ENCODE measurements at places on chromosomes 3 and 15.

GRCh38 chr3:14706096-14706495 lies 31.2 kb downstream of the C3orf20 start:
- DNase-seq, result no peak

DNA sequence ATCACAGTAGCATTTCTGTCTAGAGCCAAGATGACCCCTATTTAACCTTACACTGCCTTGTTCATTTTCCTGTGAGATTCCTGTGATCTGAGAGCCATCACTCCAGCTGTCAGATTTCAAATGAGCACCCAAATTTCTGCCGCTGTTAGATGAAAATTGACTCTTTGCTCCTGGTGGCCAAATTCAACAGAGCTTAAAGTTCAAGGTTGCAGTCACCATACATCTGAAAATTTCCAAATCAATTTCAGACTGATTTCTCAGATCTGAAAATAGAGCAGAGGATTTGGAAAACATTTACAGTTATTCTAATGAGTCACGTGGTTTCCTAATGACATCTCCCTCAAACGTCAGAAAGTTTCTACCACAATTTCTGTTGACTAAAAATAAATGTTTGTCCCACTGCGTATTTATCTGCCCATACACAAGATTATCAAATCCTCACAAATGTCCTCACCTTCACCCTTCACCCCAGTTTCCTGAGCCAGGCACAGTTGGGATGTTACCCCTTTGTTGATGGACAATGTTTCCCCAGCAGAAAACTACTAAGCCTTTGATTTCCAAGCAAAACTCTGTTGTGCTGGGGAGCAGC lies 16.4 kb downstream of the HDC start:
- no peak for DNase-seq

- DNase-seq, result peak; percentile 59
Measured at GRCh38 chr15:44726568-44727484, 9.5 kb upstream of the TRIM69 start.

DNA sequence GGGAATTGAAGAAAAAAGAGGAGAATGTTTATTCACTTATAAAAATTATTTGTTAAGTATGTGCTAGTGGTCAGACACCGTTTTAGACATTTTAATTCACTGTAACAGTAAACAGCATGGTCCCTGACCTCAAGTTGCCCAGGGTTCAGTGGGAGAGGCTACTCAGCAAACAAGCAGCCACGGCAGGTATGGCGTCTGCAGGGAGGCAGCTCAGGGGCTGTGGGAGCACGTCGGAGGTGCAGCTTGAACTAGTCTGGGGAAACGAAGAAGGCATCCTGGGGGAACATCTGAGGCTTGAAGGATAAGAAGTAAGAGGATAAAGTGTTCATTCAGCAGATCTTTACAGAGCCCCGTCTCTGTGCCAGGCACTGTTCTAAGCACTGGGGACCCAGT lies 66.0 kb downstream of the CRTC3 start:
- DNase-seq, result no peak

- no peak for DNase-seq
Measured at GRCh38 chr3:169666376-169667165, 3.1 kb upstream of the MECOM start.

- no peak for DNase-seq
Measured at GRCh38 chr3:187044206-187044605, 95.1 kb downstream of the RPL39L start.

DNA sequence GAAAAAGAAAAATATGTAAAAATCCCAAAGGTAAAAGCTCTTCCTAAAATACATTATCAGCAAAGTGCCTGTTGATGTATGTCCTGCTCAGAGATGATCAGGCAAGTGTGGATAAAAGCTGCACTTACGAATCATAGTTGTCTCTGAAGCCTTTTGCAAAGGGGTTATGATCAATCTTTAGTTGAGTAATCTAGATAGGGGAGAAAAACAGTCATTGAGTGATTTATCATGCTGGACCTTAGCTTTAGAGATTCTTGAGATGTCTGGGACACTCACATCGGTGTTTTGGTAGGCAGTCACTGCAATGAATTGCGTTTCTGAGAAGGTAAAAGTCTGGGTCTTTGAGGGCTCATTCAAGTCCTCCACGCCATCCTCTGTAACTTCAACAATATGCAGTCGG lies 3.7 kb downstream of the EOMES start:
- DNase-seq, result no peak

GRCh38 chr15:62618846-62619504 lies 423.6 kb upstream of the TPM1 start:
- DNase-seq, result no peak

GRCh38 chr15:101167753-101168462 lies 83.9 kb downstream of the CHSY1 start:
- DNase-seq, result no peak
